ENCODE measurements at places on chromosomes 5 and 9.

GRCh38 chr9:123447934-123448646 lies 92.1 kb downstream of the CRB2 start:
- H3K27me3 ChIP-seq: no peaks in the 10 kb centered on the region
- H3K4me3 ChIP-seq: no peak overlapping the region
- H3K4me1 ChIP-seq: peaks cover 2% of the 10 kb centered on the region
- no peak for DNase-seq
- H3K36me3 ChIP-seq: peaks cover 7% of the 10 kb centered on the region

DNA sequence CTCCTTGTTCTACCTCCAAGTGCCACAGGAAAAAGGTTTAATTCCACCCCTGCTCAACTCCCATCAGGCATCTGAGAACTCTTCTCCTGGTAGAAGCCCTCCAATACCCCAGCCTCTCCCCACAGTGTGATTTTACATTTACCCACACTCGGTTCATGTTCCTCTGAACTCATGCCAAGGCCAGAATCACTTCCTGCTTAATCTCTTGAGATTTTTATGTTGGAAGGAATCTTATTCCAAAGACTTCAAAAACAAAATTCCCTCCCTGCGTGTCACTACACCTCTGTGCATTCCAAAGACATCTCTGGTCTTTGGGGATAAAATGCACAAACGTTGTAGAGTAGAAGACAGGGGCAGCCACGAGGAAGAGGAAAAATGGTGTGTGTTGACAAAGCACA lies 186.8 kb downstream of the ACTL7B start:
- no peaks in the 10 kb centered on the region for H3K36me3 ChIP-seq
- H3K4me1 ChIP-seq: no peaks in the 10 kb centered on the region
- no peak overlapping the region for H3K27ac ChIP-seq
- no peak for DNase-seq

GRCh38 chr5:72556351-72557166 lies 49.3 kb upstream of the ZNF366 start:
- H3K27me3 ChIP-seq: peaks cover 58% of the 10 kb centered on the region
- peak overlapping the region; percentile 92 for H3K4me3 ChIP-seq
- no peaks in the 10 kb centered on the region for H3K36me3 ChIP-seq
- peaks cover 11% of the 10 kb centered on the region for H3K4me1 ChIP-seq
- peak overlapping the region; percentile 91 for H3K27ac ChIP-seq
- DNase-seq: no peak

DNA sequence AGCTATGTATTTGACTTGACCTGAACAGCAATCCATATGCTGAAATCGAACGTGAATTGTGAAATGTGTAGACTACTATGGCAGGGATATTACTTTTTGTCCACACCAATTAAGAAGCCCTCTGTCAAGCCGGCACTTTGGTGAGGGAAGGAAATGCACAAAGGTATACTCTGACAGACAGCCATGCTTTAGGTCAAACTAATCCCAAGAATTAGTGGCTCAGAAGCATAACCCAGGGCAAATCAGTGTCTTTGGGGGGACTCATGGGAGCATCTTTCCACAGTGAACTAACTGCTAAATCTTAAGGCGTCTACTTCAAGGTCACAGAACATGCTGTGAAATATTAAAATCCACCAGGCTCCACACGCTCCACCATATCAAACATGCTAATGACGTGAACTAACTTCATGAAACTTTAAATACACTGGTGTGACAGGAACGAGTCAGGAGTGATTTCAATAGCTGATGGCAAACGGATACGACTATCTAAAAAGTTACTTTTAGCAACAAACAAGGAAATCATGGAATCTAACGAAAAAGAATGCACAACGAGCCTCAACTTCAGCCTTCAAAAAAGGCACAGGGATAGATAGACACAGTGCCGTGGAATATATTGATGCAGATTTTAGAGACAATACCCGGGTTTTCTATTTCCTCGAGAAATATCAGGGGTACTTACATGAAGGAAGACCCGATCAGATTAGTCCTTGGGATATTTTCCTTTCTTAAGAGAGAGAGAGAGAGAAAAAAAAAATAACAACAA lies 527 bp downstream of the MEF2C start:
- H3K36me3 ChIP-seq: peaks cover 5% of the 10 kb centered on the region
- peak overlapping the region; percentile 89 for H3K4me3 ChIP-seq
- peaks cover 28% of the 10 kb centered on the region for H3K27me3 ChIP-seq
- no peak for DNase-seq
- H3K27ac ChIP-seq: no peak overlapping the region

DNA sequence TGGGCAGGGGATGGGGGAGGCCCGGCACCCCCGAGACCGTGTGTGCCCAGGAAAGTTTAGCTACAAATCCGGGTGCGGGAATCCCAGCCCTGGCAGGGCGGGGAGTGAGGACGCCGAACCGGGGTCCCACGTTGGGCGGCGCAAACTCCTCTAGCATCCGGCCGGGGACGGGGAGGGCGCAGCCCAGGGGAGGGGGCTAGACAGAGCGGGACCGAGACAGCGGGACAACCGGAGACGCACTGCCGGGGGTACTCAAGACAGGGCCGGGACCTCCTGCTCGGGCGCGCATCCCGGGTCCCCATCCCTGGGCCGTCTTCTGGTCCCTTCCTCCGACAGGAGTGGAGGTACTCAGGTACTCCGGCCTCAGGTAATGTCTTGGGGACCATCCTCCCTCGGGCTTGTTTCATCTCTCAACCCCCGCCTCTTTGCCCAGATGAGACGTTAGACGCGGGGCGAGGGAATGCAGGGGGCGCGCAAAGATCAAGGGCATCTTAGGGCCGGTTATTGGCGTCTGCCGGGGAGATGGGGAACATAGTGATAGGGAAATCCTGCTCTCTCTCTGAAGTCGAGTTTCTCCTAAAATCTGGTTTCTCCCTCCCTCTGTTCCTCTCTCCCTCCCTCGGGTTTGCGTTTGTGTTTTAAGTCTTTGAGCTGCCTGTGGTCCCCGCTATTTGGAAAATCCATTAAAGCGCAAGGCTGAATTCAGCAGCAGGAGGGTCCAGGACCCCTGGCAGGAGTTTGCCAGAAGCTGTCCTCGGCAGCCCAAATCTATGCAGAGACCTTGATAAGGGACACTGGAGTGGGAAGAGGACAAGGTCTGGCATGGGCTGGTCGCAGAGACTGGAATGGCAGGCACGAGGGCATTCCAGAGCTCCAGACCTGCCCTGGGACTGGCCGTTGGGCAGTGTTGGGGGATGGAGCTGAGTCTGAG lies 815 bp downstream of the PDZD2 start:
- H3K27ac ChIP-seq: no peak overlapping the region
- H3K36me3 ChIP-seq: no peaks in the 10 kb centered on the region
- peaks cover 15% of the 10 kb centered on the region for H3K4me1 ChIP-seq
- no peak for DNase-seq
- H3K4me3 ChIP-seq: no peak overlapping the region
- H3K27me3 ChIP-seq: peaks cover 10% of the 10 kb centered on the region

- H3K36me3 ChIP-seq: peaks cover 8% of the 10 kb centered on the region
- no peak for DNase-seq
- H3K27ac ChIP-seq: no peak overlapping the region
- no peak overlapping the region for H3K4me3 ChIP-seq
- no peaks in the 10 kb centered on the region for H3K27me3 ChIP-seq
Observed at GRCh38 chr5:172913117-172913850, 45.9 kb upstream of the RPL26L1 start.

DNA sequence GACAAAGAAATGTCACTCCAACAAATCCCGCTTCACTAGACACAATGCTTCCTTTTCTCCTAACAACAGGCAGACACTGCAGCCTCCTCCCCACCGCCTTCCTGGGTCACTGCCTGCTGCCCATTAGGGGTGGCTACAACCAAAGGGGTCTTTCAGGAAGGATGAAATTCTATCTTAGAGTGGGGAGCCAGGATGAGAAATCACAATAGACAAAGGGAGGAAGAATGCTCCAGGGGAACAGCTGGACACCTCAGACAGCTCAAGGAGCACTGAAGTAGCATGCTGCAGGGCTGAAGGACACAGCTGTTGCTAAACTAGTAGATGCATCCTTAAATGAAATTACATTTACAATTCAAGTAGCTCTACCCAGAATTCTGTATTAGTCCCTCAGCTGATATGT lies 54.2 kb downstream of the PRELID2 start:
- no peaks in the 10 kb centered on the region for H3K27me3 ChIP-seq
- no peak for DNase-seq
- no peak overlapping the region for H3K27ac ChIP-seq
- no peaks in the 10 kb centered on the region for H3K36me3 ChIP-seq

Measured in T-helper 17 cell (primary cell).